CD8-positive, alpha-beta memory T cell (primary cell): ENCODE measurements at places on chromosomes 1 and 21. TPM values are rescaled to one million over a fixed set of nuclear protein-coding genes. Genes with fewer than 3 reads are reported as not detected.

- no peak for DNase-seq
Observed at GRCh38 chr1:238980053-238980452, 406.3 kb upstream of the CHRM3 start.

GRCh38 chr1:15008783-15009729, 144.5 kb upstream of the TMEM51 start:
- no peak for DNase-seq

Gene LCE2B
- total RNA-seq = not detected

- no peak for DNase-seq
Observed at GRCh38 chr1:51966559-51966958, 23.9 kb downstream of the RAB3B start.

DNA sequence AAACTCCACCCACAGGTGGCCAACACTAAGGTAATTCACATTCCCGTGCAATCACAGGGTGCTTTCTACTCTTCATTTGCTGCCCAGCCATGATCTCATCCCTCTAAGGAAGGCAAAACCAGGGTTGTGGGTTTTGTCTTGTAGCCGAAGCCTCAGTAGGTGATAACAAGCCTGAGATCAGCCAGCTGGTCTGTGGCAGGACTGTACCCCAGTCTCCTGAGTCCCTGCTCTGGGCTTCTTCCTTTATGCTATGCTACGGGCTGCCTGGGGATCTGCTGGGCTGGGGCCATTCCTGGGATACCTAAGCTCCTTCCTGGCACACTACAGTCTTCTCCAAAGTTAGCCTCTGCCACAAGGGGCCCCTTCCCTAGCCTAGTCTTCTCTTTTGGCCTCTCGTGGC, 9.8 kb downstream of the PPFIA4 start:
- no peak for DNase-seq
